ENCODE measurements at places on chromosomes 11 and 22.
A peak's percentile ranks its signal among the peaks of the same experiment; 100 is the strongest.

GRCh38 chr11:17171343-17171742, 36.4 kb downstream of the PIK3C2A start:
- DNase-seq: no peak

DNA sequence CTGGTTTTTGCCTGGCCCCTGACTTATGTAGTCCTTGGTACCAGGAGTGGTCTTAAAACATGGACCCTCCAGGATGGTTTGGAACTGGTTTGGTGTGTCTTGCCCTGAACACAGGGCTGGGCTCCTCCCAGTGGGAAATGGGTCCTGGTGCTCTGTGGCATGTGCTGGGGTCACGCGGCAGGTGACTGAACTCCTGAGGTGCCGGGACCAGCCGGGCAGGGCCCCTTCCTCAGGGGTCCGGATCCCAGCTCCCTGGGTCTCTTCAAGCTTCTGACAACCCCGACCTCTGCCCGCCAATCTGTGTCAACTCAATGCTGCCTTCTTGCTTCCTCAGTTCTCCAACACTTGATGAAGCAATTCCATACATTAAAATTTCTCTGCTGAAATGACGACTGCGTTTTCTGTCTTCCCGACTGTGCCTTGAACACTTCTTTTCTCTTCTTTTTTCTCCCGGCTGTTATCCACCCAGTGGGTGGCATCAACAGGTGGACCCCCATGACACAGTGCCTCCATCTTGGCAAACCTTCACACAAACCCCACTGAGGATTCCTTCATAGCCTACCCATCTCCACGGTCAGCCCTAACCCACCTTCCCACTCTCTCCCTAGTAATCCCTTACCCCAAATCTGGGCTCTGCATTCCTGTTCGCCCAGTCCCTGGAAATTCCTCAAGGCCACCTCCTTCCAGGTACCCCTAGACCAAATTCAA, 4.4 kb downstream of the IFT27 start:
- DNase-seq: no peak

- DNase-seq: no peak
These were observed 15.5 kb upstream of the SLC25A17 start for GRCh38 chr22:40834619-40835018.

DNA sequence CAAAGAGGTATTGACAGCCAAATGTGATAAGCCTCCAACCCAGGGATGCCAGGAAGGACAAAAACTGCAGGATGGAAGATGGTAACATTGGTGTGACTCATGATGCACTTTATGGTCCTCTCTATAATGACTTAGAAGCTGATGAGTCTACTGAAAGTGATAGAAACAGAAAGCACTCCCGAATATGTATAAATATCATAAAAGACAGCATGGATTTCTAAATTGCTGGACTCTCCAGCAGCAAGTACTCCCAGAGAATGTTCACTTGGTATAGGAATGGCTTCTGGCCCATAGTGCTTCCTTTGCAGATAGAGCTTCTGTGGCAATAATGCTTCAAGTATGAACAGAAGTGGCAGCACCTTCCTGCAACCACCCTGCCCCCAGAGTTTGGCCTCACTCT, at the start of gene OR52B2:
Gene OR52B2 (minus strand): TSS at position 101 of the 400 bp plus-strand sequence. CDS start 0 bp downstream, at position 101.
- DNase-seq: no peak

DNA sequence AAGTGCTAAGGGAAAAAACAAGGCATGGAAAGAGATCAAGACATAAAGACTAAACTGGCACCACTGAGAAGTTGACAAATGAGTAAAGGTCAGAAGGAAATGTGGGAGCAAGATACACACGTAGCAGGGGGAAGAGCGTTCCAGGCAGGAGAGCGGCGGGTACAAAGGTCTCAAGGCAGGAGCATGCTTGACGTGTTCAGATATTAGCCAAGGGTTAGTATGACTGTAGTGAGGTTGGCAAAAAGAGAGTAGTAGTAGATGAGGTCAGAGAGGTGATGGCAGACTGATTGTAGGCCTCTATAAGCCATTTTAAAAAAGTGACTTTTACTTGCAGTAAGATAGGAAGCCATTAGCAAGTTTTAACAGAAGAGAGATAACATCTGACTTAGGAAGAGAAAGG, 9.9 kb downstream of the SYT9 start:
- no peak for DNase-seq

DNA sequence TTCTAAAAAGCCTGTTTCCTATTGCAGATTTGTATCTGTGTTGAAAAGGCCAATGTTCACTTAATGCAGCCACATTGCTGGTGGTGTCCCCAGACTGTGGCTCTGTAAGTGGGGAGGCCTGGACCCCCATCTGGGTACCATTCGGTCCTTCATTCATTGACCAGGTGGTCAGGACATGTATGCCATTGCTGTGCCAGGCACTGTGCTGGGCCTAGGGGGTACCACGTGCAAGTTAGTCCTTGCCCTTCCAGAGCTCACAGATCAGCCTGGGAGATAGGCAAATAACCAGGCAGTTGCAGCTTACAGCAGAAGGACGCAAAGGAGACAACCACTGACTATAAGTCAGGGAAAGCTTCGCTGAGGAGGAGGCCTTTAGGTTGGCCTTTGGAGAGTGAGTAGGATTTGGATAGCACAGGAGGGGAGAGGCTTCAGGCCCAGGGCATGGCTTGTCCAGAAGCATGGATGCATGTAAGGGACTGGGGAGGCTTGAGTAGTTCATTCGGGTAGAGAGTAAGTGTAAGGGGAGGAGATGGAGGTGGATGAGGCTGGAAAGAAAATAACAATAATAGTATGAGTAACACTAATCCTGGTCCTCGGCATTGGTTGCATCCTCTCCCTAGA, 5.0 kb downstream of the PRDM11 start:
- no peak for DNase-seq

- no peak for DNase-seq
These were observed 197.5 kb upstream of the NARS2 start for GRCh38 chr11:78772186-78772585.

DNA sequence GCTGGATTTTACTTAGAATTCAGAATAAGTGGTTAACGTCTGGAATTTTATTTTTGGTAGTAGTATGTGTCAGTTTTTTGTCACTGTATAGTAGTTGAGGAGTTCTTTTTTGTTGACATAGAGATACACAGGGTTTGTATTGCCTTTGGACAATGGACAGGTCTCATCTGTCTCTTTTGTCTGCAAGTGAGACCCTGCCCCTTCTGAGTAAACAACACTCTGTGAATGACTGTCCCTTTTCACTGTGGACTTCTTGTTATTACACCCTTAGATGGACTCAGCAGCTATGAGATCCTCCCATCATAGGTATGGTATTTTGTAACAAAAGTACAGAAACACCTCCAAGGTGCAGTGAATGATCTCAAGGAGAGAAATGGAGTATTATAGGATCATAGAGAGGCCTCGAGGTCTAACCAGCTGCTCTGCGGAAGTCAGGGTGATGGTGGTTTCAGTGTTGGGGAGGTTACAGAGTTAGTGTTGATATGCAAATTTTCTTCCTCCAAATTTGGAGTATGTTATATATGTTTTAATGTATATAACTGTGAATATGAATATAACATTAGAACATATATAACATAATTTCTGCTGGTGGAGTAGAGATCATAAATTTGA, 7.8 kb downstream of the PPP6R3 start:
- DNase-seq: no peak

- DNase-seq: no peak
These were observed 85.3 kb downstream of the GAB2 start for GRCh38 chr11:78332174-78332866.

DNA sequence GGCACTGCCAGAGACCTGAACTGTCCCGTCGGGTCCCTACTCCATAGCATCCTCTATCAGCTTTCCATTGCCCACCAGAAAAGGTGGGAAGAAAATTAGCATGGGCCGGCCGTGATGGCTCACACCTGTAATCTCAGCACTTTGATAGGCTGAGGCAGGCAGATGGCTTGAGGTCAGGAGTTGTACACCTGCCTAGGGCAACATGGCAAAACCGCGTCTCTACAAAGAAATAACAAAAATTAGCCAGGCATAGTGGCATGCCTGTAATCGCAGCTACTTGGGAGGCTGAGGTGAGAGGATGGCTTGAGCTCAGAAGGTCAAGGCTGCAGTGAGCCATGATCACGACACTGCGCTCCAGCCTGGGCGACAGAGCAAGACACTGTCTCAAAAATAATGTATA, 3.5 kb downstream of the SLC25A18 start:
- DNase-seq: no peak

- no peak for DNase-seq
These were observed 4.8 kb downstream of the GRAMD1B start for GRCh38 chr11:123434911-123435310.

- no peak for DNase-seq
These were observed 10.6 kb upstream of the APOBEC3A start for GRCh38 chr22:38946771-38947170.

- DNase-seq: no peak
These were observed 830 bp upstream of the SPDYC start for GRCh38 chr11:65169164-65169641.

DNA sequence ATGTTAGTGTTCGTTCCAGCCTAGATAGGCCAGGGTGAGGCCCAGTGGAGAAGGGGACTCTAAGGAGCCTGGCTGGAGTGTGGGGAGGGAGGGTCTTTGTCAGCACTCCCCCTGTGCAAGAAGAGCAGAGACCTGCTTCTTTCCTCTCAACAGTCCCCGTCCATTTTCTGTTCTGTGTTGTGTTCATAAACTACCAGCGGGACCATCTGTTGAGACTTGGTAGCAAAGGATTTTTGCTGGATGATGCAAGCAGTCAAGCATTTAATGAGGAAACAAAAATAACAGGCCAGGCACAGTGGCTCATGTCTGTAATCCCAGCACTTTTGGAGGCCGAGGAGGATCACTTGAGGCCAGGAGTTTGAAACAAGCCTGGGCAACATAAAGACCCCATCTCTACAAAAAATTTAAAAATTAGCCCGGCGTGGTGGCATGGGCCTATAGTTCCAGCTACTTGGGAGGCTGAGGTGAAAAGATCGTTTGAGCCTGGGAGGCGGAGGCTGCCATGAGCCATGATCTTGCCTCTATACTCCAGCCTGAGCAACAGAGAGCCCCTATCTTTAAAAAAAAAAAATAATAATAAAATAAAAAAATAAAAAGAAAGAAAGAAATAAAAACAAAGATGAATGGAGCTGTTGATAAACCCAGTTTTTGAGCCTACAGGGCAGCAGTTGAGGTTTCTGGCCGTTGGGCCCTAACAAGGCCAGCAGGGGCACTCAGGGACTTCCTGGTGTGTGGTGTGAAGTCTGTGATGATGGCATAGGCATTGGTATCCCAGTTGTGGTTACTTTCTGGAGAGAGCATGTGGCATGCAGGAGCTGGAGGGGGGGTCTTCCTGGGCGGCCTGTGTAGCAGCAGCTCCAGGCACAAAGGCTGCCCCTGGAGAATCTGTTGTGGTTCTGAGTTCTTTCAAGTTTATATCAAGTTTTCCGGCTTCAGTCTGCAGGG, 1.7 kb upstream of the TXNRD2 start:
- DNase-seq: no peak

GRCh38 chr11:124605719-124606118, 5.5 kb upstream of the PANX3 start:
- no peak for DNase-seq

- no peak for DNase-seq
These were observed 17.8 kb downstream of the NAGA start for GRCh38 chr22:42052765-42053164.

- DNase-seq: peak; percentile 14
These were observed 12.7 kb upstream of the TNNT3 start for GRCh38 chr11:1906611-1907423.

DNA sequence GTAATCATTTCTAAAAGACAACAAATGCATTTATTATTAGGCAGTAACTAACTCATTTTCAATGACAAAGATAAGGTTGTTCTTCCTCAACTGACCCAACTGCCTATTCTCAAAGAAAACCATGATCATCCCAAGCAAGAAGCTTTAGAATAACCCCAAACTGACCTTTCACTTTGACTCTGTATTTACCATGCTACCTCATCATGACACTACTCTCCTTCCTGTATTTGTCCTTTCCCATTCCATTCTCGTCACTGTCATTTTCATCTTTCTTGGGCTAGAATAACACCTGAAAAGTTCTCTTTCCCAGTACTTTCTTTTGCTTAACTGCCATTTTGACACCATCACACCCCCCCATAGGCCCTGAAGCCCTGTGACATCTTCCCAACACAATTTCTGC, 48.3 kb downstream of the TCF20 start:
- no peak for DNase-seq

DNA sequence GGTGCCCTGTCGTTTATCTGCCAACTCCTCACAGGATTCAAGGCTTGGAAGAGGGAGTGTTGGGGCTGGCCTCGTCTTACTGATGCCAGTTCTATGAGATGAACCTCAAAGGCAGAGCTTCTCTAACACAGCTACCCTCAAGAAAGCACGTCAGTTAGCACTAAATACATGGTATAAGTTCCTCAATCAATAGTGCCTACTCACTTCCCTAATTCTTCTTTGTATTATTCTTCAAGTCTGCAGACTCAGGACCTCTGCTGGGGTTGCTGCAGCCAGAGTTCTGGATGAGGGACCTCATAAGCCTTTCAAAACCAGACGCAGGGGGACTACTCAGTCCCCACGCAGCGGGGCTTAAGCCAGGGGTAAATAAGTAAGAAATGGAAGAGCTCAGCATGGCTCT, 118.3 kb downstream of the VPREB1 start:
- no peak for DNase-seq

GRCh38 chr11:60840470-60841430, 1.2 kb upstream of the CCDC86 start:
- no peak for DNase-seq

DNA sequence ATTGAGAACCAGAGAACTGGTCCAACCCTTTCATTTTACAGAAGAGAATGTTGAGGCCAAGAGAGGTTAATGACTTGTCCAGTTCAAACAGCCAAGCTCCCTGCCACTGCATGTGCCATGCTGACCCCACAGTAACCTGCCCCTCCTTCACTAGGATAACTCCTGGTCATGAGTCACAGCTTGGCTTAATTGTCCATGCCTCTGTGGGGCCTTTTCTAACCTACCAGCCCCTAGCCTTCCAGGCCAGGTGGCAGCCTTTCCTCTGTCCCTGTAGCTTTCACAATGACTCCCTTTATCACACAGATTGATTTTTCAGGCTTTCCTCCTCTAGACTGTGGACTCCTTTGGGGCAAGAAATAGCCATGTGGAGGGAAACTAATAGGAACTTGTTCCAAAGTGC, 97.2 kb downstream of the PIWIL4 start:
- DNase-seq: no peak

- peak; percentile 70 for DNase-seq
These were observed 10.6 kb downstream of the PITPNM1 start for GRCh38 chr11:67494371-67495233.

DNA sequence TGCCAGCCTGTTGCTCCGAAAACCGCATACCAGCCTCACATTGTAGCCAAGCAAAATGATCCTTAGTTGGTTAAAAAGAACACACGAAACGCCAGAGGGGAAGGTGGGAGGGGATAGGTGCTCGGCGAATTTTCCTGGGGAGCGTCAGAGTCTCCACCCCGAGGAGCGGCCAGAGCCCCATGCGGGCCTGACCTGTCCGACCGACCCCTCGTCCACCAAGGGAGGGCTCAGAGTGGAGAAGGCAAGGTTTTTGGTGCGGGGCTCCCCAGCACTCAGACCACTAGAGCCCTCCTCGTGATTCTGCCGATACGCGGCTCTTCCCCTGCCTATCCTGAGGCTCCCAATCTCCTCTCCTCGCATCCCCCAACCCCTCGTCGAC, 39.6 kb downstream of the DIXDC1 start:
- no peak for DNase-seq

GRCh38 chr11:9059406-9059805, 32.0 kb downstream of the SCUBE2 start:
- no peak for DNase-seq

- no peak for DNase-seq
These were observed 869 bp downstream of the FAM83F start for GRCh38 chr22:39995393-39996252.

GRCh38 chr11:90407350-90407749, 184.5 kb upstream of the CHORDC1 start:
- no peak for DNase-seq
